ENCODE measurements at places on chromosomes 6 and 20.

GRCh38 chr20:8321001-8321400 lies 188.9 kb downstream of the PLCB1 start:
- no peak for DNase-seq

DNA sequence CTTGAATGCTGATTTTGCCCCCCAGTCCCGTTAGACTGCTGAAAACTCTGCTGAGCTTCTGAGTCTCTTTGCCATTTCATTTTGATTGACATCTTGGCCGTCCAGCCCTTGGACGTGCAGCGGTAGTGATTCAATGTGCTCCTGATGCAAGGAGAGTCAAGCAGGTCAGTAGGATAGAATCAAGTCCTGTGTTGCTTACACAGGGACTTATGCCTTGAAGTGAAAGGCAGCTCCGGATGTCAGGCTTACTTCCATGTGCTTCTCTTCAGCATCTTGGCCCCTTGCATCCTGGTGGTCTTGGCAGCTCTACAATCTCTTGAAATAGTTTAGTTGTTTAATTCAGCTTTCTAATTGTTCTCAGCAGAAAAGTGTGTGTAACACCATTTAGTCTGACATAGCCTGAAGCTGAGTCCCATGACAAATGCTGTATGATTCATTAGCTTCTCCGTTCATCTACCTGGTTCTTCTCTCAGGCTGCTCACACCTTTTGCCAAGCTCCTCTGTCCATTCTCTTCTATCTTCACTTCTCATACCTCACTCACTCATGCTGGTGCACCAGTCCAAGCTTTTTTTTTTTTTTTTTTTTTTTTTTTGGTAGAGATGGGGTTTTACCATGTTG lies 76.0 kb downstream of the EZR start:
- no peak for DNase-seq

GRCh38 chr6:14077193-14077867 lies 40.2 kb upstream of the CD83 start:
- DNase-seq: no peak

DNA sequence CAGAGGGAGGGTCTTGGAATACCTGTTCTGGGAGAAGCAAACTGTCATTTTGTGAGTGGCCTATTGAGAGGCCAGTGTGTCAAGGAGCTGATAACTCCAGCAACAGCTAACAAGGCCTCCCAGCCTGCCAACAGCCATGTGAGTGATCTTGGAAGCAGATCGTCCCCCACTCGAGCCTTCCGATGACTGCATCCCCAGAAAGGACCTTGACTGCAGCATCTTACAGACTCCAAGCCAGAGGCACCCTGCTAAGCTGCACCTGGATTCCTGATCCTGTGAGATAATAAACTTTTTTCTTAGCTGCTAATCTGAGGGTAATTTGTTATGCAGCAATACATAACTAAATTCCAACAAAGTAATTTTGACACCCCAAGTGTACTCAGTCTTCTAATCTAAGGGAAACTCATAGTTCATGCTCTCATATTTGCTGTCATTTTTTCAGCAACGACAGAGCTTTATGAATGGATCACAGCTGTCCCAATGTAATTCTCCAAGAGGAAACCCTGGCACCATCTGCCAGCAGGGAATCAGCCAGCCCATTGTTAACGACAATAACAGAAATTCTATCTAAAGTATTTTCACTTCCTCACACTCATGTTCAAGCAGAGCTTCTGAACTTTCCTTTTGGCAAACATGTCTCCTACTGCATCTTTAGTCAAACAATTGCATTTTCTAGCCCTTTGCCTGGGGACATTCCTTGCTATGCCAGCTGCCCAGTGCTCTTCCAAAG lies 470.2 kb upstream of the BTBD3 start:
- DNase-seq: no peak

DNA sequence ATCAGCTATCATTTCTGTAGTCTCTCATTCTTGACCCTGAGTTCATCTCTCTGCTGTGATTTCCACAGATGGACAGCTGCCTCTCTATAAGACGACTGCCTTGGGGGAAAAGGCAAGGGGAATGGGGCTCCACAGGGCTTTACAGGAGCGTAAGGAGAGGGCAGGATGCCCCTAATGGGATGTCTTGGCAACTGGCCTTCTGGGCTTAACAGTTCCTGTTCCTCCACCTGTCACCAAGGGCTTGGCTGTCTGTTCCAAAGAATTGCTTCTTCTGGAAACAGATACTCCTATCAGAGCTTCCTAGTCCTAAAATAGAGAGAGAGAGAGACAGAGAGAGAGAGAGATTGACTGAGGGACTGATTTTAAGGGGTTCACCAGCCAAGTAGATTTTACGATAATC lies 181.9 kb downstream of the TMEM200A start:
- DNase-seq: no peak

All from GDM1 (cell line).